ENCODE measurements at places on chromosomes 5 and 9. TPM values are rescaled to one million over a fixed set of nuclear protein-coding genes. Genes with fewer than 3 reads are reported as not detected.

DNA sequence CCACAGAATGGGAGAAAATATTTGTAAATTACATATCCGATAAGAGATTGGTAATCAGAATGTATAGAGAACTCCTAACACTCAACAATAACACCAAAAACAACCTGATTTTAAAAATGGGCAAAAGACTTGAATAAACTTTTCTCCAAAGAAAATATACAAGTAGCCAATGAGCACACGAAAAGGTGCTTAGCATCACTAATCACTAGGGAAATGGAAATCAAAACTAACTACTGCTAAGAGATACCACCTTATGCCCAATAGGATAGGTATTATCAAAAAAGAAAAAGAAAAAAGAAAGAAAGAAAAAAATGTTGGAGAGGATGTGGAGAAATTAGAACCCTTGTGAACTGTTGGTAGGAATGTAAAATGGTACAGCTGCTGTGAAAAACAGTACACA is 212.1 kb downstream of the TLR4 start:
- no peak for DNase-seq
- H3K4me3 ChIP-seq: no peak overlapping the region
- H3K36me3 ChIP-seq: no peaks in the 10 kb centered on the region
- H3K4me1 ChIP-seq: no peaks in the 10 kb centered on the region
- no peaks in the 10 kb centered on the region for H3K27me3 ChIP-seq

EXOSC2 gene
- 23.0 TPM for total RNA-seq

SPINK6 gene
- total RNA-seq: not detected

DNA sequence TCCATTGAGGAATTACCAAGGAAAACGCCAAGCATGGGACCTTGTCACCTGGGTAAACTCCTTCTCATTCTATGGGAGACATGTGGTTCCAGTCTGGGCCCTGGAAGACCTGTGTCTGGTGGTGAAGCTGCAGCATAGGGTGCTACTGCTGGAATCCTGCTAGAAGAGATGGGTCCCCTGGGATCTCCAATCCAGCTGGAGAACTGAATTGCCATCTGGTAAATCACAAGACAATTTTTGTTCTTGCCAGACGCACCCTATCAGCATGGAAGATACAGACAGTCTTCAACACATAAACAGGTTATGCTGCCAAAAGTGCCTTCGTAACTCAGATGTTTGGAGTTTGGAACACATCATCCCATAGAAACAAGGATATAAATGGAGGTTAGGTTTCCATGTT is 424.0 kb upstream of the BRINP1 start:
- H3K27ac ChIP-seq: no peak overlapping the region
- H3K4me3 ChIP-seq: no peak overlapping the region
- no peaks in the 10 kb centered on the region for H3K27me3 ChIP-seq
- no peaks in the 10 kb centered on the region for H3K4me1 ChIP-seq
- no peak for DNase-seq

NR6A1 gene
- total RNA-seq: 4.0 TPM

DNA sequence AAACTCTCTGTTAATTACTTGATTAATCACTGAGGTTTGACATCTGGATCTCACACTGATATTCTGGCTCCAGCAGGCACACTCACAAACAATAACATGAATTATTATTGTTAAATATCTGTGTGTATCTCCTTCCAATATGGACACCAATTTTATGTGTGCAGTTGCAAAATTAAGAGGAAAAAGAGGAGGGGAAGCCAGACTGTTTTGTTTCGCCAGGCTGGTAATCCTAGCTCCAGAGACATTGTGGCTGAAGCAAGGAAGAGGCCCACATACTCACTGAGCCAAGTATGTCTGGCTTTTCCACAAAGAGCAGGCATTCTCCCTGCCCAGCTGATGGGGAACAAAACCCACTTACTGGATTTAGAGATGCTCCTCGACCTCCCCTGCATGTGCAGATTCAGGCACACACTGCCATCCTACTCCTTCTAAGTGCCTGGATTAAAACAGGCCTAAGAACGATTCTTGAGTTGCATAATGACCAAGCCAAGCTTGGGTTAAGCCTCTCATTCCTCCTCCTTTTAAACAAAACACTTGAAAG is 181.9 kb downstream of the ESM1 start:
- H3K4me3 ChIP-seq: no peak overlapping the region
- DNase-seq: no peak
- H3K27me3 ChIP-seq: no peaks in the 10 kb centered on the region
- H3K4me1 ChIP-seq: no peaks in the 10 kb centered on the region

IFNK gene
- total RNA-seq: not detected

DNA sequence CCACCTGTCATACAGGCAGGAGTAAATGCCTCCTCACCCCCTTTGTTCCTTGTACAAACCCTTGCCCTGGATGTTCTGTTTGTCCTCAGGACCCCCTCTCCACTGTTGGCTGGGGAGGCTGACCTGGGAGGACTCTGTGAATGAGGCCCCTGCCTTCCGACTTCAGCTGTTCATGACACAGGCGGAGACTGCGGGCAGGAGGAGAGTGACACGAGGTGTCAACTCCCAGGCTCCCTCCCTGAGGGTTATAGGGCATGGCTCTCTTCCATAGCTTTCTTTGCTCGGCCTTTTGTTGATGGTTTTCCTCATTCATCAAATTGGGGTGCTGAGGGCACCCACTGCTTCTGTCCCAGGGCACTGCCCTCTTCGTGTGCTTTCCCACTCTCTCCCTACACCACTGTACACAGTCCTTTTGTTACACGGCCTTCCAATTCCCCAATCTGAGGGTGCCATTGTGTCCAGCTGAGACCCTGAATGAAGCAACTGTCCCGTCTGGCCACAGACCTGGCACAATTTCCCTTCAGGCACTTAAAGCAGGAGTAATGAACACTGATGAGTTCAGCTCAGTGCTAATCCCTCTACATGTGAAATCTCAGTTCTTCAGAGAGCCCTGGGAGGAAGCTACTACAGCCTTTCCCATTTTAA is 33.8 kb downstream of the KCNIP1 start:
- no peaks in the 10 kb centered on the region for H3K27me3 ChIP-seq
- no peak for DNase-seq
- H3K36me3 ChIP-seq: no peaks in the 10 kb centered on the region
- no peak overlapping the region for H3K4me3 ChIP-seq
- no peak overlapping the region for H3K27ac ChIP-seq

DNA sequence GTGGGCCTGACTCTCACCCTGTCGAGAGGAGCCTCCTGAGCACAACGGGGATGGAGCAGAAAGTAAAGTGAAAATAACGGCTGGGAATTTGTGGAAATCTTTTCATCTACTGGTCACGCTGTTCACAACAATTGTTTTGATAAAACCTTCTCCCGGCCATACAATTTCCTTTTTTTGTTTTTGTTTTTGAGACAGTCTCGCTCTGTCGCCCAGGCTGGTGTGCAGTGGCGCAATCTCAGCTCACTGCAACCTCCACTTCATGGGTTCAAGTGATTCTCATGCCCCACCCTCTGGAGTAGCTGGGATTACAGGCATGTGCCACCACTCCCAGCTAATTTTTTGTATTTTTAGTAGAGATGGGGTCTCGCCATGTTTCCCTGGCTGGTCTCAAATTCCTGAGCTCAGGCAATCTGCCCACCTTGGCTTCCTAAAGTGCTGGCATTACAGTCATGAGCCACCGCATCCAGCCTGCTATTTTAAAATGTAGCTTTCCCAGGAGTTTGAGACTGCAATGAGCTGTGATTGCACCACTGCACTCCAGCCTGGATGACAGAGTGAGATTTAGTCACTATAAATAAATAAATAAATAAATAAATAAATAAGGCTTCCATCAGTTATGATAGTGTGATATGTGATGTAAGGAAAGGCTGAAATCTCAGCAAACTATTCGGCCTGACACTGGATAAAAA is 73.5 kb upstream of the PTGER4 start:
- H3K4me1 ChIP-seq: peaks cover 10% of the 10 kb centered on the region
- no peaks in the 10 kb centered on the region for H3K27me3 ChIP-seq
- H3K27ac ChIP-seq: no peak overlapping the region
- peak; percentile 64 for DNase-seq
- no peaks in the 10 kb centered on the region for H3K36me3 ChIP-seq
- H3K4me3 ChIP-seq: no peak overlapping the region

GRCh38 chr5:180813420-180813819 is 10.8 kb upstream of the MGAT1 start:
- DNase-seq: peak; percentile 42
- no peaks in the 10 kb centered on the region for H3K36me3 ChIP-seq
- H3K27ac ChIP-seq: peak overlapping the region; percentile 97
- H3K4me1 ChIP-seq: peaks cover 47% of the 10 kb centered on the region
- no peaks in the 10 kb centered on the region for H3K27me3 ChIP-seq
- peak overlapping the region; percentile 64 for H3K4me3 ChIP-seq

AGXT2 gene
- not detected for total RNA-seq

DNA sequence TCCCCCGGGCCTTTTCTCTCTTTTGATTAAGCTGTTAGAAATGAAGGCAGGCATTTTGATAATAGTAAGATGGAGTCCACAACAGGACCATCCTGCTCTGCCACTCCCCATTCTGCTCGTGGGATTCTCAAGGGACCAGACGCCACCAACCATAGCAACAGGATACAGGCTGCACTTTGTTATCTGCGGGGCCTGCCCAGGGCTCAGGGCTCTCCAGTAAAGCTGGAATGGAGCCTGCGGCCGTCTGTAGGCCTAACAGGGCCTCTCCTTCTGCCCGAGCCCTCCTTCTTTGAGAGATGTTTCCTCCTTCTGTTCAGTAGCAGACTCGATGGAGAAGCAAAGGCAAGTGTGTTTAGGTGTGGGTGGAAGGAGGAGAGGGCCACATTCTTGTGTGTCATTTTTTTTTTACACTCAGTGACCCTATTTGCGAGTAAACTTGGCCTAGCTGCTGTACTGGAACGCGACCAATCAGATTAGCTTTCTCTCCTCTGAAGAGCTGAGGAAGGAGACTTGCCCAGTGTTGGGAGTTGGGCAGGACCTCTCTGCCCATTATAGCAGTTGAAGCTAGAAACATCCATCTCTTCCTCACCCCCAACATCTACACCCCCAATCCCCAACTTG is 8.9 kb upstream of the EPB41L4B start:
- DNase-seq: no peak
- no peaks in the 10 kb centered on the region for H3K27me3 ChIP-seq
- peak overlapping the region; percentile 70 for H3K27ac ChIP-seq
- H3K36me3 ChIP-seq: no peaks in the 10 kb centered on the region

- no peak overlapping the region for H3K27ac ChIP-seq
- H3K27me3 ChIP-seq: no peaks in the 10 kb centered on the region
- no peak overlapping the region for H3K4me3 ChIP-seq
These were observed 320.9 kb downstream of the NTRK2 start for GRCh38 chr9:84990416-84990815.

FAM151B gene
- 3.4 TPM for total RNA-seq

DNA sequence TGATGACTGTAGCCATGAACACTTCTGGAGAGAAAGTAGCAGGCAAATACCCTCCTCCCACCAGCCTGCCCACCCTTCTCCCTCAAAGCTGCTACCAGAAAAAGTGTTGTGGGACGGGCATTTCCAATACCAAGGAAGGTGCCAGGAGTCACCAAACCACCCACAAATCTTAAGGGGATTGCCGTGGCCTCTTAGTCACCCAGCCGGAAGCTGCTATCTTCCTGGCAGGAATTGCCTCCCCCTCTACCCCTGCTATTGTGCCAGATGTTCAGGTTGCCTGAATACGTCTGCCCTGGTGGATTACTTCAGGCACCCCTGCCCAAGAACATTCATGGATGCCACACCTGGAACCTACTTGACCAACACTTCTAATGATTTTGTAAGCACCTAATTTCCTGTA is 156.1 kb downstream of the TTC39B start:
- DNase-seq: no peak
- H3K4me3 ChIP-seq: no peak overlapping the region
- H3K36me3 ChIP-seq: no peaks in the 10 kb centered on the region
- H3K4me1 ChIP-seq: peaks cover under 1% of the 10 kb centered on the region

DNA sequence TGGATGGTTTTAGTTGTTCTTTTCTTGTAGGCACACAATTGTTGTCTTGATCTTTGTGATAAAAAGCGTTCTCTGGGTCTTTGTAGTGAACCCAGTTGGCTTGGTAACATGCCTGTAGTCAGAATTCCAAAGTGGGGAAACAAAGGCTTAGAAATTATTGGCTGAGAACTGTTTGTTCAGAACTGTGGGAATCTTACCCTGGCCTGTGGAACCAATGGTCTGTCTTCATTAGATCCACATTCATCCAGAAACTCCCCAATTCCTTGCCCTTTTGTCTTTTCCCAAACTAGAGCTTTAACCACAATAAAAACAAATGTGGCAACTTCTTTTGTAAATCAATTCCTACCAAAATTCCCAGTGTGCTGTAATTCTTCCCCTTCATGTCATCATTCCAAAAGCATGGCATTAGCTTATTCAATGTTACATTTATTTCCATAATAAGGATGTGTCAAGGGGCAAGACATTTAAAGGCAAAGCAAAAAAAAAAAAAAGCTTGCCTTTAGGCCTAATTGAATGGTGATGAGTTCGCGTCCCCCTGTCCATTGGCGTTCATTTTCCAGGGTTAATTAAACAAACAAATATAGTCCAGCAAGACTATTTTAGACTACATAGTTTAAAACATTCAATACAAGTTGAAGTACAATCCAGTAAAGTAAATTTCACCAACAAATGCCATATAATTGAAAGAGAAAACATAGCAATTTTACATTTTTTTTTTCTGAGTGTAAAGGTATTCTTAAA is 249.8 kb upstream of the ZNF608 start:
- DNase-seq: no peak
- H3K27me3 ChIP-seq: no peaks in the 10 kb centered on the region
- H3K36me3 ChIP-seq: no peaks in the 10 kb centered on the region
- no peak overlapping the region for H3K27ac ChIP-seq

DNA sequence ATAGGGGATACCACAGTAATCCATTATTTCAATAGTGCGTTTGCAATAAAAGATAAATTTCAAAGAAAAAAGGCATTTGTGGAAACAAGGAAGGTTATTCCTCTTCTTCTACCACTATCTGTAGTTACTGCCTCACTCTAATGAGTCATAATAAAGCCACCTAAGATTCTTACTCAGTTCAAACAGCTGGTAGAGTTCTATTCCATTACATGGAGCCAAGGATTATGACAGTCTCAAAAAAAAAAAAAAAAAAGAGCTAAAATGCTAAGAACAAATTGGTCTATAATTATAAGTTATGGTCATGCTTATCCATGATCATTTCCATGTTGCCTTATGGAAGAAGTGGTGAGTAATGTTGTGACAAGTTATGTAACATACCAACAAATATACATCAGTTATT is 46.3 kb downstream of the DENND1A start:
- no peak overlapping the region for H3K4me3 ChIP-seq
- no peak for DNase-seq
- H3K27me3 ChIP-seq: no peaks in the 10 kb centered on the region
- H3K27ac ChIP-seq: no peak overlapping the region

- no peak for DNase-seq
- H3K4me3 ChIP-seq: no peak overlapping the region
- no peaks in the 10 kb centered on the region for H3K27me3 ChIP-seq
- no peaks in the 10 kb centered on the region for H3K36me3 ChIP-seq
- H3K4me1 ChIP-seq: no peaks in the 10 kb centered on the region
These were observed 115.3 kb upstream of the BNC2 start for GRCh38 chr9:16985559-16986348.

CCL27 gene
- total RNA-seq: not detected

- H3K4me3 ChIP-seq: no peak overlapping the region
- no peaks in the 10 kb centered on the region for H3K27me3 ChIP-seq
- H3K27ac ChIP-seq: no peak overlapping the region
- no peaks in the 10 kb centered on the region for H3K36me3 ChIP-seq
- no peaks in the 10 kb centered on the region for H3K4me1 ChIP-seq
These were observed 29.9 kb downstream of the ADCY2 start for GRCh38 chr5:7425830-7426229.

- H3K36me3 ChIP-seq: no peaks in the 10 kb centered on the region
- no peak overlapping the region for H3K27ac ChIP-seq
- H3K4me1 ChIP-seq: no peaks in the 10 kb centered on the region
- no peak overlapping the region for H3K4me3 ChIP-seq
- H3K27me3 ChIP-seq: no peaks in the 10 kb centered on the region
These were observed 8.6 kb upstream of the SMIM23 start for GRCh38 chr5:171776770-171777759.

GAS1 gene
- 16.8 TPM for total RNA-seq
